ENCODE measurements at places on chromosomes 13 and 19. TPM values are rescaled to one million over a fixed set of nuclear protein-coding genes. Genes with fewer than 3 reads are reported as not detected.

CEACAM7 gene
- not detected for total RNA-seq

ZNF486 gene
- 0.17 TPM for total RNA-seq

TYROBP gene
- not detected for total RNA-seq

F7 gene
- not detected for total RNA-seq

C19orf85 gene
- total RNA-seq: not detected

SOX1 gene
- total RNA-seq: not detected

ZNF799 gene
- 5.9 TPM for total RNA-seq

CD37 gene
- not detected for total RNA-seq

PGLYRP1 gene
- not detected for total RNA-seq

GRCh38 chr13:47397739-47398138 lies 500.9 kb upstream of the HTR2A start:
- no peak overlapping the region for H3K27ac ChIP-seq
- H3K27me3 ChIP-seq: no peaks in the 10 kb centered on the region
- DNase-seq: peak; percentile 65

DNA sequence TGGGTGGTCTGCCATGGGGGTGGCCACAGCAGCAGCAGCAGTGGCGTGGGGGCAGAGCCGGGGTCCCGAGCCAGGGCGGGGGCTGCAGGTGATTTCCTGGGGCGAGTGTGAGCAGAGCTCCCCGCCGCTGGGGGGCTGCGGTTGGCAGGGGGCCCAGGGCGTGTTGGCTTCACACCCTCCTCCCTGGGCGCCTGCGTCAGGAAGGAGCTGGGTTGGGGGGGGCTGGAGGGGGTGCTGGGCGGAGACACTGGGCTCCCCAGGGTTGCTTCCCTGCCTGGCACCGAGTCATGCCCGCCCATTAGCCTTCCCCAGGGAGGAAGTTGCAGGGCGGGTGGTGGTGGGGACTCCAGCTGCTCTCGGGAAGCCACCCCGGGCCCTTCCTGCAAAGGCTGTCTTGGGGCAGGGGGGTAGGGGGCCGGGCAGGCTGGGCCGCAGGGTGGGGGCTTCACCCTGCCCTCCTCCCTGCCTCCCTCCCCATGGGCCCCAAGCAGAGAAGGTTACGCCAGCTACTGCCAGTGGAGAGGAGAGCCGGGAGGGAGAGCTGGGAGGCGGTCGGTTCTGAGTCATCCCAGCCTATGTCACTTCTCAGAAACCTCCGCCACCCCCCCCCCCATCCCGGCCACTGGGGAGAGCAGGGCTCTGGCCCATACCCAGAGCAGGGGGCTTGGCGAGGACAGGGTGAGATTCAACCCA lies 4.6 kb downstream of the MIDN start:
- peak overlapping the region; percentile 86 for H3K4me3 ChIP-seq
- peak; percentile 79 for DNase-seq
- no peaks in the 10 kb centered on the region for H3K27me3 ChIP-seq

DNA sequence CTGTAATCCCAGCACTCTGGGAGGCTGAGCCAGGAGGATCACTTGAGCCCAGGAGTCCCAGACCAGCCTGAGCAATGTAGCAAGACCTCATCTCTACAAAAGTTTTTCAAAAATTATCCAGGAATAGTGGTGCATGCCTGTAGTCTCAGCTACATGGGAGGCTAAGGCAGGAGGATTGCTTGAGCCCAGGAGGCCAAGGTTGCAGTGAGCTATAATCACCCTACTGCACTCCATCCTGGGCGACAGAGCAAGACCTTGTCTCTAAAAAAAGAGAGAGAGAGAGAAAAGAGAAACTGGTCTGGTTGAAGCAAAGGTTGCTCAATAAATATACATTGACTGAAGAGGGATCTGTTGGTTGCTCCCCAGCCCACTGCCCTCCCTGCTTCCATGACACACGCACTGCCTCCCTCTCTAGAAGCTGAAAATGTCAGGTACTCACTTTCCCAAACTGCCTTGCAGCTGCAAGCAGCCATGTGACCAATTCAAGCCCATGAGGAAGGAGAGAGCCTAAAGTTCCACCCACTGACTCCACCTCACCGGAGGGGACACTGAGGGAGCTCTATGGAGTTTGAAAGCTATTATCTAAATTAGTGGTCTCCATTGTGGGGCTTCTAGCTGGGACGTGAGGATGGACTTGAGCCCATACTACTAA lies 14.0 kb downstream of the CEACAM16 start:
- H3K4me1 ChIP-seq: peaks cover under 1% of the 10 kb centered on the region
- no peak overlapping the region for H3K4me3 ChIP-seq
- no peak for DNase-seq
- H3K36me3 ChIP-seq: no peaks in the 10 kb centered on the region
- H3K27me3 ChIP-seq: no peaks in the 10 kb centered on the region

- DNase-seq: no peak
- H3K36me3 ChIP-seq: no peaks in the 10 kb centered on the region
- peaks cover 32% of the 10 kb centered on the region for H3K4me1 ChIP-seq
- no peak overlapping the region for H3K27ac ChIP-seq
- no peak overlapping the region for H3K4me3 ChIP-seq
- H3K27me3 ChIP-seq: no peaks in the 10 kb centered on the region
These were observed 11.9 kb downstream of the GAS6 start for GRCh38 chr13:113851826-113852535.

GRCh38 chr13:22405891-22406290 lies 735.0 kb downstream of the FGF9 start:
- DNase-seq: no peak
- no peak overlapping the region for H3K4me3 ChIP-seq
- H3K27me3 ChIP-seq: no peaks in the 10 kb centered on the region
- H3K4me1 ChIP-seq: no peaks in the 10 kb centered on the region

DNA sequence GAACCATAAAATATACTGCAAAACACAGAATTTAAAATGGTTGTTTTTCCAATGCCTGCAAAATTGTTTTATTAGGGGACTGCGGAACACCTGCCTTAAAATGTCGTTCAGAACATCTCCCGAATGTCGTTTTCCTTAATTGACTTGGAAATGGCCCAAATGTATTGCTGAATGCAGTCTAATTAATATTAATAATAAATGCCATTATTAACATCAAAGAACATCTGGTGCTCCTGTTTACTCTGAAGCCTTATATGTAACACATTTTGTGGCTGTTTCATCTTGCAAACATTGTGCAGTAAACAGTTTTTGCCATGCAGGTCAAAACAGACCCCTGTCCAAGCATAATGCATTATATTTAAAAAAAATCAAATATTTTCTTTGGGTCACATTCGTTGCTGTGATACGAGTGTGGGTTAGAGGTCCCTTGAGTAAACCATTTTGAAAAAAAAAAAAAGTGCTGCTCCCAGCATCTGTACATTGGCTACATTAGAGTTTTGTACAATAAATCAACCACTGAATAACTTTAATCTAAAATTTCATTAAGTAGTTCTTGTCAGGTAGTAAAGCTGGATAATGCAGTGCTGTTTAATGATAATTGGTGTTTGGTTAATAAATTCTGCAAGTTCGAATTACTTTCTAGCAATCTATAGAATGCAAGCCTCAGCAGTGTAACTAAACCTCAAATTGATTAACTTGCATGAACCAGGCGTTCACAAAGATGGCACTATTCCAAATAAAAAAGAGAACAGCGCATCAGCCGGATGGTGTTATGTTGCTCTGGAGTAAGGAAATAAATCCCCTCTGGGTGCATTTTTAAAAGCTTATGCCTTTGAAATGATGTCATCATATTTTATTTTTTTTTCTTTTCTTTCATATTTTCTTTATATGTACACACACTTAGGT lies 140.2 kb downstream of the ZNF536 start:
- H3K27ac ChIP-seq: no peak overlapping the region
- H3K4me3 ChIP-seq: no peak overlapping the region
- H3K36me3 ChIP-seq: no peaks in the 10 kb centered on the region
- no peak for DNase-seq
- H3K27me3 ChIP-seq: no peaks in the 10 kb centered on the region

DNA sequence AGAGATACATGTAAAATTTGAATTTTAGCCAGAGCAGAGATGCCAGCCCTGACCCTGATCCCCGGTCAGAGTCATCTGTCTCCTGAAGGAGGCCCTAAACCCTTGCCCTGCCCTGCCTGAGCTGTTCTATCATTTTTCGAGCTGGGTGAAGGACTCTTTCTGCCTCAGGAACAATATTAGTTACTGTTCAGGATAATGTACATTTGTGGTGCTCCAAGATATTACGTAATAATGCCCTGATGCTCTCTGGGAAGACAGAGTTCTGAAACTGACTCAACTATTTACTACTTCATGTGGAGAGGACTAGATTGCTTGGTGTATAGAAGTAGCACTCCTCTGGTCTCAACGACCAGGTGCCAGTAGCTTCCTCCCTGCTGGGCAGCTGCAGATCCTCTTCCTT lies 37.9 kb upstream of the UBL3 start:
- no peak overlapping the region for H3K27ac ChIP-seq
- no peaks in the 10 kb centered on the region for H3K4me1 ChIP-seq
- no peaks in the 10 kb centered on the region for H3K36me3 ChIP-seq
- no peak for DNase-seq
- no peak overlapping the region for H3K4me3 ChIP-seq

DNA sequence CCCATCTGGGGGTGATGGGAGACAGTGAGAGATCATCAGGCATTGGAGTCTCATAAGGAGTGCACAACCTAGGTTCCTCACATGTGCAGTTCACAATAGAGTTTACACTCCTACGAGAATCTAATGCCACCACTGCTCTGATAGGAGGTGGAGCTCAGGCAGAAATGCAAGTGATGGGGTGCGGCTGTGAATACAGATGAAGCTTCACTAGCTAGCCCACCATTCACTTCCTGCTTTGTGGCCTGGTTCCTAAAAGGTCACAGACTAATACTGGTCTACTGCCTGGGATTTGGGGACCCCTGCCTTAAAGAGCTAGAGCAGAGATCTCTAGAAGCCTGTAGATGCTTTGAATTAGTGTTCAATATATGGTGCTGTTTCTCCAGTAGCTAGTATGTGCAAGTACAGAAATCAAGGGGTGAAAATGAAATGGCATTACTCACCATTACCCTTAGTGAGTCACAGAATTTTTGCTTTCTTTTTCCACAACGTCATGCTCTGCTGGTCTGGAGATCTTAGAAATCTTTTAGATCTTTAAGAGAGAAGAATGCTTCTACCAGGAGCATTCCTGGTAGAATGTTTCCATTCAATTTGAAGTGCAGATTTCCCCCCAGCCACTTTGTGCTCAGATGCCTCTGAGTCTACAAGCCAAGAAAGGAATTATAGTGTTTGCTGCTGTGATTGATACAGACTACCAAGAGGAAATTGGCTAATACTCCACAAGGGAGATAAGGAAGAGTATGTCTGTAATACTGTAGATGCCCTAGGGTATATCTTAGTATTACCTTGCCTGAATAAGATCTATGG lies 2301.2 kb downstream of the PCDH9 start:
- H3K36me3 ChIP-seq: no peaks in the 10 kb centered on the region
- peak overlapping the region; percentile 31 for H3K27ac ChIP-seq
- H3K4me1 ChIP-seq: peaks cover 10% of the 10 kb centered on the region
- no peak overlapping the region for H3K4me3 ChIP-seq
- no peaks in the 10 kb centered on the region for H3K27me3 ChIP-seq

GRCh38 chr13:114072421-114072820 lies 60.0 kb downstream of the RASA3 start:
- peaks cover 5% of the 10 kb centered on the region for H3K4me1 ChIP-seq
- no peak overlapping the region for H3K27ac ChIP-seq
- H3K36me3 ChIP-seq: no peaks in the 10 kb centered on the region
- H3K4me3 ChIP-seq: no peak overlapping the region

GRCh38 chr19:29311191-29311790 lies 98.3 kb upstream of the UQCRFS1 start:
- no peak overlapping the region for H3K27ac ChIP-seq
- H3K4me1 ChIP-seq: no peaks in the 10 kb centered on the region
- no peaks in the 10 kb centered on the region for H3K36me3 ChIP-seq
- no peak overlapping the region for H3K4me3 ChIP-seq
- peaks cover 7% of the 10 kb centered on the region for H3K27me3 ChIP-seq

All from PC-3 (cell line).